ENCODE measurements at places on chromosomes 16 and 17.

DNA sequence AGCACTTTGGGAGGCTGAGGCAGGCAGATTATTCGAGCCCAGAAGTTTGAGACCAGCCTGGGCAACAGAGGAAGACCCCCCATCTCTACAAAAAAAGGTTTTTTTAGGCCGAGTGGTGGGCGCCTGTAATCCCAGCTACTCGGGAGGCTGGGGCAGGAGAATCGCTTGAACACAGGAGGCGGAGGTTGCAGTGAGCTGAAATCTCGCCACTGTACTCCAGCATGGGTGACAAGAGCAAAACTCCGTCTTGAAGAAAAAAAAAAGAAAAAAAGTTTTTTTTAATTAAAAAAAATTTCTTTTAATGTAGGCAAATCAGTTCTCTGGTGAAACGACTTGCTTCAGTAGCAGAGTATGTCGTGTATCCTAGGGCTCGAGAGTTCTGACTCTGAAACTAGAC, 10.9 kb downstream of the HSD3B7 start:
- DNase-seq, result no peak

DNA sequence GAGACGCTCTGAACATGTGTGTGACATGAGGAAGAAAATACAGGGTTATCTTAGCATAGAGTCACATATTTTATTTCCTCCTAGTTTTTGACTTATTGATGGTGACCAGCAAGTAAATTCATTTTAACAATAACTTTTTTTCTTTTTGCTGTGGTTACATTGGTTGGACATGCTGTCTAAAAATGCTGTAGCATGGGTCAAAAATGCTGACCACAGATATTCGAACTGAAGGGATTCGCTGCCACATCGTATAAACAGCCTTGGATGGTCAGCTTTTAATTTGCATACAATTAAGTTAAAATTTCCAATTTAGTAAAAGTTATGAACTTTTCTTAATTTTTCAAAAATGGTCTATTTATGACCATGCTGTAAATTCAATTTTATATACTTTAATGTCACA, 30.5 kb downstream of the RPGRIP1L start:
- no peak for DNase-seq

- DNase-seq, result no peak
Measured at GRCh38 chr16:14043278-14043677, 27.8 kb upstream of the MRTFB start.

GRCh38 chr17:38701504-38702165, 3.4 kb upstream of the MLLT6 start:
- DNase-seq, result peak; percentile 87

- no peak for DNase-seq
Measured at GRCh38 chr16:28901862-28902261, 23.2 kb downstream of the RABEP2 start.

DNA sequence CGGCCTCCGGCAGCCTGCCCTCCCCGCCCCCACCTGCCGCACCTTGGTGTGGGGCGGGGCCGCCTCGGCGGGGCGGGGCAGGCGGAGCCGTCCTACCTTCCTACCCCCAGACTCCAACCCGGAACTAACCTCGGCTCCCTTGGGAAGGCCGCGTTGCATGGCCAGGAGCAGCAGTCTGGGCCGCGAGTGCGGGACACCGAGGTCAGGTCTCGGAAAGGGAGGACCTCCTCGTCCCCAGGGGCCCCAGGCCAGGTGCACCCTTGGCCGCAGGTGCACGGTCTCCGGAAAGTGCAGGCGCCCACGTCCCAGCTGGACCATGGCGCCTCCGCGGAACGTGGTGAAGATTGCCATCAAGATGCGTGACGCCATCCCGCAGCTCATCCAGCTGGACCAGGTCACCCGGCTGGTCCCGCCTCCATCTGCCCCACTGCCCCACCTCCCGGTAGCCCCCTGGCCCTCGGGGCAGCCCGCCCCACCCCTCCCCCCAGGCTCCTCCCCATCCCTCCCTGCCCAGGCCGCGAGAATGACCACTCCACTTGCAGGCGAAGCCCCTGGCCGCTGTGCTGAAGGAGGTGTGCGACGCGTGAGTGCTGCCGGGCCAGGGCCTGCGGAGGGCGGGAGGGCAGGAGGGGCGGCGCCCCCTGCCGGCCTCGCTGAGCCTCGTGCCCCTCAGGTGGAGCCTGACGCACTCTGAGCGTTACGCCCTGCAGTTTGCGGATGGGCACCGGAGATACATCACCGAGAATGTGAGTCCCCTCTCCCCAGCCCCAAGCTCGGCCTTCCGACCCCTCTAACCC, at the start of gene ELMO3:
ELMO3 (plus strand) TSS at position 121 of the 797 bp plus-strand sequence; CDS start at position 317, 196 bp downstream.
- DNase-seq, result no peak

DNA sequence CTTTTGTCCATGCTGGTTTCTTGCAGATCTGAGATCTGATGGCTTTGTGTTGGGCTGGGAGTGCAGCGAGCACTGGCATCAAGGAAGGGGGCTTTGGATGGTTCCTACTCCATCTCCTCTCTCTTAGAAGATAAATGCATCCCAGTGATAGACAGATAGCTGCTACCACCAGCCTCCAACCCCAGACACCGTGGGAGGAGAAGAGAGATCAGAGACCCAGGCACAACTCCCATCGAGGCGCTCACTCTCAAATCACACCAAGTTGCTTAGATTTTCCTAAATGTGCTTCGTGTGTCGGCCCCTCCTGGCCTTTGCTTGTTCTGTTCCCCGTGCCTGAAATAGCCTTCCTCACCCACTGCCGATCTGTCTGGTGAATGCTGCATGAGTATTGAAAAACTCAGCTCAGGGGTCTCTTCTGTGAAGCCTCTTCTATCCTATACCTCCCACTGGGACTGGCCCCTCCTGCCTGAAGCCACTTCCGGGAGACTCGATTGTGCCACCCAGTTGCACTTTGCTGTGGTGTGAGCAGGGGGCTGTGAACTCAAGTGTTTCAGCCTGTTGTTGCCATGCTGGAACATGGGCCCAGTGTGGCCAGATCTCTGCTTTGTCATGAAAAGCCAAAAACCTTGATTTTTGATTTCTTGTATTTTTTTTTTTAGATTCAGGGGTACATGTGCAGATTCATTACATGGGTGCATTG, 242.7 kb downstream of the GSG1L start:
- DNase-seq, result no peak

DNA sequence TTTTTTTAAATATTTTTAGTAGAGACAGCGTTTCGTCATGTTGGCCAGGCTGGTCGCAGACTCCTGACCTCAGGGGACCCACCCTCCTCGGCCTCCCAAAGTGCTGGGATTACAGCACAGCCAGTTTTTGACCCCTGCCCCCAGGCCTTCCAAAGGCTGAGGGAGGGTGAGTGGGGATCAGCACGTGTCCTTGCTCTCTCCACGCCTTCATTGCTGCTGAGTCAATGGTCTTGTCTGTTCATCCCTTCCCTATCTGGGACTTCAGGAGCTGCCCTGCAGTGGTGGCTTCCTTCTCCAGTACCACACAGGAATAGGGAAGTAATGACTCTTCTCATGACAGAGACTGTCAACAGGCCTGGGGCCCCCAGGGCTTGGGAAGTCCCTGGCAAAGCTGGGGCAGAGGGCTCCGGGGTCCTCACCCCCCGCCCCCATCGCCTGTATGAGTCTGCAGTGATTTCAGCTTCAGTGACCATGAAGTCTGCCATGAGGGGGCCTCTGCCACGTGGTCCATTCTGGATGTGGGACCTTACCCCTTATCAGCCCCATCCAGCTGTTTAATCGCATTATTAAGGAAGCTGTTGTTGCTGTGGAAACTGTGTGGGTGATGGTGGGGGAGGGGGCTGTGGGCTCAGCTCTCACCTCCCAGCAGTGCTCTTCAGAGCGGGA, 6.1 kb downstream of the ABCC3 start:
- no peak for DNase-seq

- DNase-seq, result no peak
Measured at GRCh38 chr17:67211742-67212141, 33.3 kb downstream of the HELZ start.

- DNase-seq, result peak; percentile 9
Measured at GRCh38 chr16:29743827-29744531, 1.8 kb downstream of the C16orf54 start.

GRCh38 chr17:59796785-59797205, 89.3 kb downstream of the VMP1 start:
- no peak for DNase-seq

- no peak for DNase-seq
Measured at GRCh38 chr17:6502871-6503509, 53.4 kb downstream of the PITPNM3 start.

DNA sequence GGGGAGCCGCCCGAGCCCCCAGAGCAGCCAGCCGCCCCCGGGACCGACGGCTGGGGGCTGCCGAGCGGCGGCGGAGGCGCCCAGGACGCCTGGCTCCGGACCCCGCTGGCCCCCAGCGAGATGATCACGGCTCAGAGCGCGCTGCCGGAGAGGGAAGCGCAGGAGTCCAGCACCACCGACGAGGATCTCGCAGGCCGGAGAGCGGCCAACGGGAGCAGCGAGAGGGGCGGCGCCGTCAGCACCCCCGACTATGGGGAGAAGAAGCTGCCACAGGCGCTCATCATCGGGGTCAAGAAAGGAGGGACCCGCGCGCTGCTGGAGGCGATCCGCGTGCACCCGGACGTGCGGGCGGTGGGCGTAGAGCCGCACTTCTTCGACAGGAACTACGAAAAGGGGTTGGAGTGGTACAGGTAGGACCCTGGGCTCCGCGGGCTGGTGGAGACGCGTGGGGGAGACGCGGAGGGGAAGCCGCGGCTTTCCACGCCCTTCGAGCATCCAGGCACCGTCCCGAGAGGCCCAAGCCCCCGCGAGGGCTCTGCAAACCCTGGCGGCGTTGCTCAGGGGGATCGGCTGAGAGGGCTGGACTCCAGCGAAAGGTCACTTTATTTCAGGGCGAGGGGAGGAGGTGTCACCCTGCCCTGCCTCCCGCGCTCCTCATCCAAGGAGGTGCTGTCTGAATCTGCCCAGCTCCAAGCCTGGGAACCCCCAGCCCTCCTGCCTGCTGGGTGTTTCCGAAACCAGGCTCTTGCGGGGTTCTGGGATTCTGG, 1.2 kb downstream of the HS3ST4 start:
- DNase-seq, result no peak

GRCh38 chr16:29757950-29758466, 12.2 kb upstream of the C16orf54 start:
- DNase-seq, result no peak

DNA sequence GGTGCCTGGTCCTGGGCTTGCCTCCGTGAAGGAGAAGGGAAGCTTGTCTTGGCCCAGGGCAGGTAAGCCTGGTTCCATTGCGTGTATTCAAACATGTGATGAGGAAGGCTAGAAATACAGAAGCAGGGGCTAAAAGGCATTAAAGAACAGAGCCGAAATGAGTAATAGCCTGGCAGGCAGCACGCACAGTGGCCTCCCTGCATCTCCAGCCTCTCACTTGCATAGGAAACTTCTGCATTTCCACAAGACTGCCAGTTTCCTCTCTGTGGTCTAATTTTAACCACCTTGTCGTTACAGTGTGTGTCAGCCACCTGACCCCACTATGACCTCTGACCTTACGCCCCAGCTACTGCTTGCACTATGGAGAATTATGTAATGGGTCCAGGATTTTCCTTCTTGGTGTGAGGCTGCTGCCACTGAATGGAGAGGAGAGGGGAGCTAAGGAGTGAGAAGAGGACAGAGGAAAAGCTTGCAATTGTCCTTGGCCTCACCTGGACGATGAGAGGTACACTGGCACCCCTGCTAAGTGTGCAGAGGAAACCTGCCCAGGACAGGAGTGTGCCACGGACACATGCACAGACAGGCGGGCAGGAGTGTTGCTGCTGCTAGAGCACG, 32.8 kb downstream of the HIC1 start:
- peak; percentile 75 for DNase-seq

- DNase-seq, result no peak
Measured at GRCh38 chr17:62790564-62790986, 17.5 kb downstream of the MARCHF10 start.

DNA sequence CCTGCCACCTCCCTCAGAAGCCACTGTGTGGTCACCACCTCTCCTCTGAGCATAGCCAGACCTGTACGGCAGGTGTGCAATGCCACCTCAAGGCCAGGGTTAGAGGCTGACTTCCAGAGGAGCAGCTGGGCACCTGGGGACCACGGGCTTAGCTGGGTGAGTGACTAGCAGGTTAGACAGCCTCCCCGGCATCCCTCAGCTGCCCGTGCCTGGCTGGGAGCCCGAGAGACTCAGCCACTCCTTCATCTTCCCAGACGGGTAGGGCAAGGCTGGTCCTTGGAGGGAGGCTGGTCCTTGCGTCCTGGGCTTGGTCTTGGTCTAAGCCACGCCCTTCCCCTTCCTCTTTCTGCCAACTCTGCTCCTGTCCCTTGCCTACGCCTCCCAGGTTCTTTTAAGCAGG, 7.8 kb downstream of the CRHR1 start:
- DNase-seq, result no peak

DNA sequence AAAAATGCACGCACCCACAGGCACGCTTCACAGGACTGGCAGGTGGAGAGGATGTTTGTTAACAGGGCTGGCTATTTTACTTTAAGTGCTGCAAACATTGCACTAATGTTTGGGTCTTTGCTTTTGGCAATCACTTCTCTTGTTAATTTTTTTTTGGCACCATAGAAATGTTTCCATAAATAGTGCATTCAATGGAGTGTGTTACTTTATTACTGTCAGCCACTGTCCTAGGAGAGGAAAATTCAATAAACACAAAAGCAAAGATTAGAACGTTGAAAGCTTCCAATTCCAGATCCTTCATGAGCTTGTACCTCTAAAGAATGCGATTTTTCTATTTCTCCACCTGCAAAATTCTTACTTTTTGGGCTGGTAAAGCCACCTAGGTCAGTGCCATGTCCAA, 743.5 kb downstream of the WWOX start:
- no peak for DNase-seq

DNA sequence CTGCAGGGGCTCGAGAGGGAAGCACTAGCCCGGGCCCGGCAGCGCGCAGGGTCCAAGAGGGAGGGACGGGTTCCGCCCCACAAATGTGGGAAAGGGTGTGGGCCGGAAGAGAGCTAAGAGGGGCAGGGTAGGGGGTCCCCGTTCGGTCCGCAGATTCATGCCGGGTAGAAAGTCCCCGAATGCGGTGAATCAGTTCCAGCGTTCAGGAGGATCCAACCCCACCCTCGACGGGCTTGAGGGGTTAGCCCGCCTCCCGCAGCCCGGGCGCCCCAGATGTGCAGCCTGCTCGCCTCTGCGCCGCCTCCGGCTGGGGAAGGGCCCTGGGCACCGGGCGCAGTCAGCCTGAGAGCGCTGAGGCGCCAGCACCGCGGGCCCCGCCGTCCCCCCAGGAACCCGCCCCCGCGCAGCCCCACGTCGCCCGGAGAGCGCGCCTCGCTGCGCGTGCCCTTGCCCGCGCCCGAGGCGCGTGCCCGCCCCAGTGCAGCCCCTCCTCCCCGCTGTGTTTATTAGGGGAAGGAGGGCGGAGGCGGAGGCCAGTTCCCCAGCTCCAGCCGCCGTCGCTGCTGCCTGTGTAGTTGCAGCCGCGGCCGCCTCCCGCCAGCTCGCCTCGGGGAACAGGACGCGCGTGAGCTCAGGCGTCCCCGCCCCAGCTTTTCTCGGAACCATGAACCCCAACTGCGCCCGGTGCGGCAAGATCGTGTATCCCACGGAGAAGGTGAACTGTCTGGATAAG, at the start of gene LASP1:
LASP1 (plus strand) TSS at position 533 of the 733 bp plus-strand sequence; CDS start at position 665, 132 bp downstream.
- peak; percentile 94 for DNase-seq

GRCh38 chr17:76327696-76328095, 19.6 kb upstream of the QRICH2 start:
- no peak for DNase-seq

DNA sequence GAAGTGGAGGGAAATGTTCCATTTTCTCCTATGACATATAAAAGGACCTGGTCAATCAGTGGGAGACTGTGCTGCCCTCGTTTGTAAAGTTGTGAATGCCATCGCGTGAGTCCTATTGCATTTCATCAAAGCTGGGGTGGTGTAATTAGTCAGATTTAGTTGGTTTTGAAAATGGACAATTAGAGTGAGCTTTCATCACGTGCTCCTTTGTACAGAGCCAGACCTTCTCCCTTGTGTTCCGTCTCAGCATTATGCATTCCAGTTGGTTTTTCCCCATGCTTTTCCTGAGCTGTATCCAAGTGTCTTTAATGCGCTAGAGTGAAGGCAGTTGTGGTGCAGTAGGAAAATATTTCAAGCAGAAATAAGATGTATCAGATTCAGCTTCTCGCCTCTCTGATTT, 10.4 kb downstream of the SEC14L1 start:
- no peak for DNase-seq

Measured in activated CD4-positive, alpha-beta T cell treated with anti-CD3 and anti-CD28 coated beads, Interleukin-2, Interleukin-6, amounts not matched to agents 100 ng/mL and 50 ng/mL, durations not matched to agents 16 hours and 8 hours (primary cell).